ENCODE measurements at places on chromosomes 1 and 21.

- no peak for DNase-seq
These were observed 578 bp downstream of the USP21 start for GRCh38 chr1:161159913-161160243.

DNA sequence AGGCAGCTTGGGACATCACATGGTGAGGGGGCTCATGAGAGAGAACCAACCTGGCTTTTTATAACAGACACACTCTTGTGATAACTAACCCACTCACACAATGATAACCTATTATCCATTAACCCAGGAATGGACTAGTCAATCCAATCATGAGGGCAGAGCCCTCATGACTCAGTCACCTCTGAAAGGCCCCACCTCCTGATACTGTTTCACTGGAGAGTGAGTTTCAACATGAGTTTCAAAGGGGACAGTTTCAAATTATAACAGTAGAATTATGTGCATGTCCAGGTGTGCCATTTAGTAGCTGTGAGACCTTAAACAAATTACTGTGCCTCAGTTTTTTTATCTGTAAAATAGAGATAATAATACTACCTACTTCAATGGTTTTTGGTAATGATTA lies 47.6 kb upstream of the PPP2R5A start:
- DNase-seq: no peak

DNA sequence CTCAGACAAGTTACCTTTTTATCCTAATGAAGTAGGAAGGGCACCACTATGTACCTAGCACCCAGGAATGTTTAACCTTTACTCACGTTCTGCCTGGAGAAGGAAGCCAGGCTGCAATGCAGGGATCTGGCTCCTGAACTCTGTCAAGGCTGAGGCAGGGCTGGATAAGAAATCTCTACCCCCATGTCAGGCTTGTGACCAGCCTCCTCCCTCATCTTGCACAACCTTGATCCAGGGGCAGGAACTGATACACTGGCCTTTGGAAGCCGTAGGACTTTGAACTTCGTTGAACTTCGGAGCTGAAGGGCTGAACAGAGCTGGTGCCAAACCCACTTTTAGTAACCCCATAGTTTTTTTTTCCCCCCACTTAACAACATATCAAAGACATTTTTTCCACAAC lies 8.0 kb upstream of the AKR1A1 start:
- DNase-seq: no peak

DNA sequence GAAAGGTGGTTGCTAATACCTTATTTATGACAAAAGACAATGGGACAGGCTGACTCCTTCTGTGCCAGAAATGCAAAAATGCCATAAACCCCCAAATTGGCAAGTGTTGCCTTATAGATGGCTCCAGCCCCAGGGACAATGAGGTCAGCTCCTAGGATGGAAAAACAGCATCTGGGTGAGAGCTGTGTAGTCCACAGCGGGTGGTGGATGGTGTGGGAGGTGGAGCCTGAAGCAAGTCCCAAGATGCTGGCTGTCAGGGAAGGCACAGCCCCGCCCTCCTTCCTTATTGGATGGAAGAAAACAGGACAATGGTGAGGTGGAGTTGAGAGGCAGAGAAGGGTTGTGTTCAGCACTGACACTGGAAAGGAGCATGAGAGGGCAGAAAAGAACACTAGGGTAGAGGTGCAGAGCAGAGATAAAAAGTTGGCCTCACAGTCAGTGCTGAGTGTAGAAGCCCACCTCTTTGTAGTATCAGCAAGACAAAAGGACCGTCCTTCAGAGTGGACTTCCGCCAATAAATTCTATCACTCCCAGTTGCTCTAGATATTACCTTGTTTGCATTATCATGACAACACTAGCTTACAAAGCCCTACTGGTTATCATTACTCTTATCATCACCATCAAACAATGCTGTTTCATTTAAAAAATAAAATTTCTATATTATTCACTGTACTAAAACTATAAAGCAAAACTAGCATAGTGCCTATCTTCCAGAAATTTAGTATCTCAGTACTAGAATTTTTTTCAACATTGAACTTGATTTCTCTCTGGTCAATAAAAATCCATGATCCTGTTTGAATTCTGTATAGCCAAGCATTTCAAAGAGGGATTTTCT lies 3.7 kb upstream of the SDE2 start:
- DNase-seq: peak; percentile 42

DNA sequence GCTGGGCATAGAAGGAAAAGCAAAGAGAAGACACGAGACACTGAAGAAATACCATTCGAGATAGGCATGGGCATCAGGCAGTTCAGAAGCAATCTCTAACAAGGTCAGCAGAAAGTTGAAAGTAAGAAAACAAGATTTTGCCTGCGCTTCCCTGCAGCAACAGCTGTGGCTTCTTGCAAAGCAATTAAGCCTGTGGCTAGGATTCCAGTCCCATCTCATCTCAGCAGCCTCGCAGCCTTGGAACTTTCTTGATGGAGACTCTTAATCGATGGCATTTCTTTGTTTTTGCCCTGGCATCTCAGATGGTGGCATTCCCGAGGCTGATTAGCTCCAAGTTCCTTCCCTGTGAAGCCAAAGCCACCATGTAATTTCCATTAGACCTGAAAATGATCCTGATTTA lies 64.6 kb upstream of the SPAG17 start:
- DNase-seq: no peak

DNA sequence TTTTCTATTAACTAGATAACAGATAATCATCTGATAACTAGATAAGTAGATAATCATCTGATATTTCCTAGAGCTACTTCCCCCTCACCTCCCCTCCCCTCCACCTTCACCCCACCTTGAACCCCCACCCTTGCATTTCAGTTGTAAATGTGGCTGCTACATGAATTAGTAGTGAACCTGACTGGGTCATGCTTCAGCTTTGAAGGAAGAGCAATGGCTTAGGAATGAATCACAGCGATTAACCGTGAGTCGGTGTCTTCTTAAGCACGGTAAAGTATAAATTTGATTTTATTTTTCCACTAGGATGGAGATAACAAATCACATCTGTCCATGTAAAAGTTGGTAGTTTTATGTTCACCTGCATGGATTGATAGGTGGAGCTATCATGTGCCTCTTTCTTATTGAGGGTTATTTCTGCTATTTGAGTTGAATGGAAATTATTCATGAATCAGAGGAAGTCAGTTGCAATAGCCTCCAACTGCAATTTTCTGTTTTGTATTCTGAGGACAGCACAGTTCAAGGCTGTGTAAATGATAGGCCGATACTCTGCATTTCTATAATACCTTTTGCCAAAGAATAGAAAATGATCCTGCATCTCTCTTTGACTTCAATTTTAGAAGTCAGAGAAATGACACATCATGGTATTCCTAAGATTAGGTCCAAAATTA lies 235.0 kb downstream of the PTGER3 start:
- no peak for DNase-seq

- DNase-seq: no peak
These were observed 72.5 kb upstream of the VAMP3 start for GRCh38 chr1:7698641-7699040.

DNA sequence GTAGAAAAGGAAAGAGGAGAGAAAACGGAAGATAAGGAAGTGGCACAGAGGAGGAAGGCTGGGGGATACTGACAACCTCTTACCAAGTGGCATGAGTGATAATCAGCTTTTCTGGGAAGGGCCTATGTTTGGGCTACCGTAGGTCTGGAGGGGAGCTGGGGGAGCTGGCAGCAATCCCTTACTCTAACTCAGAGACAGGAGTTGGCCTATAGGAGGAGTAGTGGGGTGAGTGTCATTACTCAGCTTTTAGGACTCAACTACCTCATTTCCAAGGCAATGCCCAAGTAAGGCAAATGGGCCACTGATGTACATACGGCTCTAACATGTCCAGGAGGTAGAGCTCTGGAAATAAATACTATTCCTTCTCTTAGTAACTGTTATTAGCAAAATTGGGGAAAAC lies 48.7 kb upstream of the DMRTA2 start:
- DNase-seq: no peak

- DNase-seq: no peak
These were observed 5.2 kb downstream of the PLA2G2D start for GRCh38 chr1:20114021-20114648.

DNA sequence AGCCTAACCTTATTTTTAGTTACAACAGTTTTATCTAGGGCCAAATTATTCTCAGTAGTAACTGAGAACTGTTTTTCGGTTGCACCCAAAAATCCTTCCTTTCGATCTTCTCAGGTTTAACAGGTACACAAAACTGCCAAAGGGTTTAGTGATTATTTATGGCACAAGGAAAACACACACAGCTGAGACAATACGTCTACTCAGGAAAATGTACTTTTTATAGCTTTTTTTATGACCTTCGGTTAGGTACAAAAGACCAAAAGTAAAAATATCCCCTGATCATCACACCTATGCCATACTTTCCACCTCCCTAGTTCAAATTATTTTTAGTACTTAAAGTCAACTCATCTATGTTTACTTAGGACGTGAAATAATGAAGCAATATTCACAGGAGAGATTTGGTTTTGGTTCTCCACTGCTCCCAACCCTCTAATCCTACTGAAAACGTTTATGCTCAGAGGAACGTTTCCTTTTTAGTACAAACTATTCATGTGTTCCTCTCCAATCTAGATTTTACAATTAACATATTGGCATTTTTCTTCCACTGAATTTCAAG lies 48.7 kb downstream of the TTLL7 start:
- no peak for DNase-seq

- no peak for DNase-seq
These were observed 125.4 kb downstream of the TBX19 start for GRCh38 chr1:168405906-168406549.

GRCh38 chr1:119431836-119432235 lies 16.9 kb downstream of the HSD3B2 start:
- DNase-seq: no peak

DNA sequence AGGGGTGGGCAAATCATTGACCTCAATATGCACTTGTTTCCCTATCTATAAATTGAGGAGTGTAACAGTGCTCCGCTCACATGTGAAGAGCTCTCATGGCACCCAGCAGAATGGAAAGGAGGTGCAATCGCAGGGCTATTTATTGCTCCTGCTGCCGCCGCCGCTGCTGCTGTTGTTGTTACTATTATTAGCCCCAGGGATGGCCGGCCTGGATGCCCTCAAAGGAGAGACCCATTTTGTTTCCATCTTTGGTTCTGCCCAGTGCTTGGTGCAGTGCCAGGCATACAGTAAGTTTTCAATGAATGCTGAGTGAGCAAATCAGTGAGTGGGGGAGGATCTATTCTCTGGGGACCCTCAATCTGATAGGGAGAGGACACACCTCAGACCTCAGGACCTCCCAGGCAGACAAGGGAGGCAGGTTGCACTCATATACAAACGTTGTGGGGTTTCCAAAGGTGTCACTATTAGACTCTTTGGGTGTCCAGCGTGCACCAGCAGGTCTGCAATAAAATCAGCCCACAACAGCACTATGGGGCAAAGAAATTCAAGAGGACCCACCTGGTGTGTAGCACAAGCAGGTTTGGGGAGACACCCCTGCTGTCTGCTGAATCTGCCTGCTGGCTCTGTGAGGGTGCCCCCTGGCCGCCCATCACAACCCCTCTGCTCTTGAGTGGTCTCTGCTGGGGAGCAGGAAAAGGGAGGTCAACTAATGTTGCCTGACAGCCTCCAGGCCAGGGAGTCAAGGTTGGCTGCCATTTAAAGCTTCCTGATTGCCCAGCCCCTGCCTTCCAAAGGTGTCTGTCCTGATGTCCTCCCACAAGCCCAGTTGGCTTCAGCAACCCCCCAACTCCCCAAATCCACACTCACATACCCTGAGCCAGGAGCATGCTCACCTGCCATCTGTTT lies 136.3 kb downstream of the ACTL8 start:
- DNase-seq: no peak

GRCh38 chr1:239287296-239287695 lies 99.1 kb upstream of the CHRM3 start:
- no peak for DNase-seq

GRCh38 chr1:230210326-230210980 lies 143.4 kb downstream of the GALNT2 start:
- DNase-seq: no peak

DNA sequence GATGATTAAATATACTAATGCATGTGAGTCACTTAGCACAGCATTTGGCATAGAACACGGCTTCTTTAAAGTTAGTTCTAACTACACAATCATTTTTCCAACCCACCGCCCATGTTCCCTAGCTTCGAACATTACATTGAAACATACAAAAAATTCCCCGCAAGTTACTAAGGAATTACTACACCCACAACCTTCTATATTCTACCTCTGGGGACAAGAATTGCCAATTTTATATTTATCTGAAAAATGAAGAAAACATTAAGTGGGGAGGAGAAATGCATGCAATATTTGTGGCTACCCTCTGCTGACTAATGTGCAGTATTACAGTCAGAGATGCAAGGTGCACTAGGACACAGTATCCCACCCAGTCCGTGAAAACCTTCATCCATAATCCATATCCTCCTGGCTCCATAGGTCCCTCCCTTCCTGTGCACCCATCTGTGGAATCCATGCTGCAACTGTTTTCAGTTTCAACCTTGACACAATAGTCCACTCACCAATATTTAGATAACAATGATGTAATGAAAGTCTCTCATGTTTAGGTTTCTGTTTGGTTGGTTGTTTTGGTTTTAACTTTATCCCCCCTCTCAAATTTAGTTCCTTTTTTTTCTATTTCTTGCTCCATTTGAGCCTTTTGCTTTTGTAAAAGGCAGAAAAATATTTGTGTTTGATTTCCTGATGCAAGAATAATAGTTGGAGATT lies 31.6 kb downstream of the RGS5 start:
- DNase-seq: no peak

GRCh38 chr1:19981507-19982312 lies 2.3 kb upstream of the PLA2G2A start:
- DNase-seq: no peak

DNA sequence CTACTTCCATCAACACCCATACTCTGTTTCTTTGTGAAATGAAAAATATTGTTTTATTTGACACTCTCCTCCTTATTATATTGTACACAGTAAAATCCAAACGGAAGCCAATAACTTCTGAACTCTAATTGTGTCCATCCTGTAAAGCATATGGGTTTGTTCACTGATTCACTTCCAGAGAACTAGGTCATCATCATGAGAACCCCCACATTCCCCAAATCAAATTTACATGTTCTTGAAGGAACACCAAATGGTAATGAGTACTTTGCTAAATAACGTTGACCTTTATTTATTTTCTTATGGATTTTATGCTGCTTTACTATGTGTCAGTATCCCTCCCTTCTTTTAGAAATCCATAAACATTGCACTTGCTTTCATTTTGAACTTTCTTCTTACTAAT lies 213.4 kb upstream of the CACYBP start:
- DNase-seq: no peak

DNA sequence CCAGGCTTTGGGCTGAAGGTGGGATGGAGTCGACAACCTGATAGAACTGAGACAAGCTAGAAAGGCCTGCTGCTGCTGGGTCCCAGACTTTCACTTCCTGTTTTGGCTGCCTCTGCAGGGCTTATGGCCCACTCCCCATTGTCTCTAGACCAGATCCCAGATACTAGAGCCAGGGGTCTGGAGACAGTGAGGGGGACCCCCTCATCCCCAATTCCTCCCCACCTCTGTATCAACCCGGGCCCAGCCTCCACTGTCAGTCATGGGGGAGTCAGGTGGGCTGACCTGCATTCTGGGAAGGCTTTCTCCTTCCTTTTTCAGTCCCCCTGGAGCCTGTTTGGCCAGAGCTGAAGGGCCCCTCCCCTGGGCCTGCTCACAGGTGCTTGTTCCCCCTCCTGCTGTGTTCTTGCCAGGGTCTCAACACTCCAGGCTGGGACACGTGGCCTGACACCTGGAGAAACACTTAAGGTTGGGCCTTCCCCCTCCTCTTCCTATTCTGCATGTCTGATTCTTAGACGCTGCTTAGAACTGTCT lies 18.0 kb upstream of the ETV3L start:
- no peak for DNase-seq
